ENCODE measurements at places on chromosomes 16 and 17.

GRCh38 chr17:77312786-77313599 lies 172.2 kb downstream of the SEC14L1 start:
- DNase-seq, result no peak

GRCh38 chr17:27555339-27555738 lies 75.6 kb upstream of the LGALS9 start:
- no peak for DNase-seq

GRCh38 chr16:78763821-78764440 lies 664.5 kb downstream of the WWOX start:
- DNase-seq, result no peak

GRCh38 chr17:80330276-80330675 lies 69.6 kb downstream of the RNF213 start:
- no peak for DNase-seq

GRCh38 chr16:48124266-48124665 lies 31.5 kb downstream of the ABCC12 start:
- DNase-seq, result no peak

Data from stimulated activated CD8-positive, alpha-beta memory T cell treated with anti-CD3 and anti-CD28 coated beads, Interleukin-4, amount 100 ng/mL, for 4 hours (primary cell).